ENCODE measurements at places on chromosomes 1 and 21. TPM values are rescaled to one million over a fixed set of nuclear protein-coding genes. Genes with fewer than 3 reads are reported as not detected.

DNA sequence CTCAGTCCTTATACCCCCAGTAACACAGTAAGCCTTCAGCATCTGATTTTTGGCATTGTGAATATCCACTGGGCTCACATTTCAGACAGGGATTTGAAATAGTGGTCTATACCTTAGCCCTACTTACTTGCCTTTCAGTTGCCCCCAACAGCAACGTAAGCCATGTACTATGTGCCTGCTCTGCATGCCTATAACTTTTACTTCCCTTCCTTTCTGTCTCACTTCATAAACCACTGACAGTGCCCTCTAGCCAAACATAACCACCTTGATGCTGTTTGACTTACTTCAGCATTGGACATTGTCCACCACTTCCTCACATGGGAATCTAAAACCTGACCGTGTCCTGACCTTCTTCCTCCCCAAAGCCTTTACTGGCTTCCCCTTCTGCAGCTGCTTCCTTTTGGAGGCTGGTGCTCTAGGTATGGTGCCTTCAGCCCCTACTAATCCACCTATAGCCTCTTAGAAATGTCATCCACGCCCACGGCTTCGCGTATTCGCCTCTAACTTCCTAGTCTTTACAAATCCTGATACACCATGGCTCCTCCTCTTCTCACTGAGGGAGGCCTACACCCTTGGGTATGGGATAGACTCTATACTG is 3.6 kb upstream of the ZNF672 start:
- no peak for DNase-seq

The GBP2 gene
- polyA plus RNA-seq = 3.6 TPM

GRCh38 chr1:163267962-163268361 is 53.8 kb upstream of the NUF2 start:
- DNase-seq = no peak

The DENND2D gene
- polyA plus RNA-seq = 18.1 TPM

DNA sequence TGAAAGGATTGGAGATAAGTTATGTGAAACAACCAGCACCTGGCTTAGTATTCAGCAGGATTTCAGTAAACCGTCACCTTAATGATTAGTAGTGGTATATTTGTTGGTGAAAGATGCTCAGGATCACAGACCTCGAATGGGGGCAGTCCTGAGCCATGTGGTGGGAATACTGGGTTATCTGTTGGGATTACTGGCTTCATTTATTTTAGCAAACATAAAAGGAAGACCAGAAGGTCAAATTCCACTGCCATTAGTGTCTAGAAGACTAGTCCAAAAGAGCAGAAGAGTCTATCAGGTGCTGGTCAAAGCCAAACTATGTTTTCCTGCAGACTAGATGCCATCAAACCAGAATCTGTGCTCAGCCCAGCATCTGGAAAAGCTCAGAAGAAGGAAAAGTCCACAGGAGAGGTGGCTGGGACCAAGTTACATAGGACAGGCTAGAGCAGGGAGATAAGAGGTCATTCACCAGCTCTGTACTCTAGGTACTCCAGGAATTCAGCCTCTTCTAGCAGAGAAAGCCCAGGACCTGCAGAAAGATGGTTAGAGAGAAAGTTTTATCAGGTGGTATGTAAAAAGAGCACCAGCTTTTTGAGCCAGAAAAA is 343.4 kb downstream of the PLPP3 start:
- no peak for DNase-seq

DNA sequence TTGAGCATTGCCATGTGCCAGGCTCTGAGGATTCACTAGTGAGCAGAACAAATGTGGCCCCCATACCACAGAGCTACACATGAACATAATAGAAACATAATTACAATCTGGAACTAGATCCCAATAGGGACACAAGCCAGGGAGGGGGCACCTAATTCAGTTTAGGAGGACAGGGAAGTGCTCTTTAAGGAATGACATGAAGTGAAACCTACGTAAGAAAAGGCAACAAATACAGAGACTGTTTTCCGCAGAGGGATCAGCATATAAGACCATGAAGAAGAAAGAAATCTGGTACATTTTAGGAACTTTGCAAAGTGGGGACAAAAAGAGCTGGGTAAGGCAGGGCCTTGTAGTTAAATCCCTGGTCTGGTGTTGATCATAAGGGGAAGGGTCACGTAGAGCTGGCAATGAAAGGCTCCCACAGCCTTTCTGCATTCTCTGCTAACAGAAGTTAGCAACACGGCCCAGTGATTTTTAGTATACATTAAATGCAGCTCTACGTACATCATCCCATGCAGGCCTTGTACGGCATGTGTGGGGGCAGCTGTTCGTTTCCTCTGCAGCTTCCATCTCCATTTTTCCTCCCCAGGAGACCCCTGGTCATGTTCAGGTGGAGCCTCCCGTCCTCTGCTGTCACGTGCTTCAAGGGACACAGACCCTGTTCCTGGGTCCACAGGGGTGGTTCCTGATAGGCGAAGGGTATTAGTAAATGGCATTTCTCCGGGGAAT is 26.8 kb upstream of the SLC30A1 start:
- DNase-seq = no peak

DNA sequence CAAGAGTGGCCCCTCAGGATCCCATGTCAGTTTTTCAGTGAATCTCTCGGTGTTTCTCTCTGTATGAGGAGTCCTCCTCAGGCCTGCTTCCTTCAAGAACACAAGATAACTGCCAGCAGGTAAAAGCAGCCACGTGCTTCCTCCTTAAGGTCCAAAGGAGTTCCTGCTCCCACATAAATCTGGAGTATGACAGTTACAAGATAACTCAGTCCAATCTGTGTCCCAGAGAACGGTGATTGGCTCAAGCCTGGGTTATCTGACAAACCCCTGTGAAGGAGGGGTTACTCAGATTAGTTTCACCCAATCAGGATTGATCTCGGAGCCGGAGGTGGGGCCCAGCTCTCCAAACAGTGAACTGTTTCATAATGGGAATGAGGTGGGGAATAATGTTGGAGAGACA is 5.8 kb upstream of the ANKRD13C start:
- DNase-seq = no peak

DNA sequence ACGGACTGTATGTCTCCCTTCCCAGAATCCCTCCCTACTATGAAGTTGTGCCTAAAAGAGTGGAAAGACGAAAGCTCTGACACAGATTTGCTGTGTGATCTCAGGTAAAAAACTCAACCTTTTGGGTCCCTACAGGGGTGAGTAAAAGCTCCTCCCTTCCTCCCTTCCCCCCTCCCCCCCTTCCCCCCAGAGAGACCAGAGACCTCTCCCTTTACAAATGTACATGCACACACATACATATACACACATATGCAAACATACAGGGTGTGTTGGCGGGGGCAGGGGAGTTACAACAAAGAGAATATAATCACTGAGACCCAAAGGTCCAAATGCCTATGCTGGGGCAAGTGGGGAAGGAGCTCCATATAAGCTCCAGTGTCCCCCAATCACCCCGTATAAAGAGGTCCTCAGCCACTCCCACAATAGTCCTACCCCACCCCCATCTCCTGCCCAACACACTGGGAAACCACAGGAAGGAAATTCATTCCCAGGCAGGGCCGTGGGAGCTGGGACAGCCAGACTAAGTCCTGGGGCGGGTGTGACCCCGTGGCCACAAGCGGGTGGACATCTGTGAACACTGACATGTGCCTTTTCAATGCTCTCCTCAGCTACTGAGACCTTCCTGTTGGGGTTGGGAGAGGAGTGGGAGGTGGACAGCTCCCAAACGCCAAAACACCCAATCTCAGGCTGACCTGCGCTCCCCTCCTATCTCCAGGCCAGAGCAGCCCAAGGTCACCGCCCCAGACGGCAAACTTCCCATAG is 2.0 kb downstream of the MEF2D start:
- DNase-seq = no peak

The ARHGAP29 gene
- polyA plus RNA-seq = 93.2 TPM

The FMOD gene
- 54.2 TPM for polyA plus RNA-seq

- DNase-seq = no peak
Observed at GRCh38 chr1:149997585-149998262, 12.8 kb downstream of the OTUD7B start.

DNA sequence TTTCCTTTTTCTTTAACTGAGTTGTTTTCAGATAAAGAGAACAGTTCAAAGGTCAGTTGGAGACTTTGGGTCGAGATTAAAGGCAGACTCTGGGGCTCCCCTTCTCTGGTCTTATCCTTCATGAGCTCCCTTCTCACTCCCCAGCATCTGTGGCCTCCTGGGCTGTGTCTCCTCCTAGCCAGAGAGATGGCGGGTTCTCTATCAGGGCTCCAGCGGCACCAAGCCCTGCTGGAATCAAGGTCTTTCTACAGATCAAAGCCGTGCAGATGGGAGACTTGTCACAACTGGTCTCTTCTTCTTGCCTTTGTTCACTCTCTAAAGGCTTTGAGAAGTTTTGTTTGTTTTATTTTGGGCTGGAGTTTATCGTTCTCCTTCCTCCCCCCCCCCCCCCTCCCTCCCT is 373.7 kb upstream of the C1orf174 start:
- no peak for DNase-seq

- DNase-seq = no peak
Observed at GRCh38 chr21:44391345-44392091, 38.1 kb downstream of the TRPM2 start.

The FAM167B gene
- 8.4 TPM for polyA plus RNA-seq

The RPS6KA1 gene
- polyA plus RNA-seq = 24.2 TPM

DNA sequence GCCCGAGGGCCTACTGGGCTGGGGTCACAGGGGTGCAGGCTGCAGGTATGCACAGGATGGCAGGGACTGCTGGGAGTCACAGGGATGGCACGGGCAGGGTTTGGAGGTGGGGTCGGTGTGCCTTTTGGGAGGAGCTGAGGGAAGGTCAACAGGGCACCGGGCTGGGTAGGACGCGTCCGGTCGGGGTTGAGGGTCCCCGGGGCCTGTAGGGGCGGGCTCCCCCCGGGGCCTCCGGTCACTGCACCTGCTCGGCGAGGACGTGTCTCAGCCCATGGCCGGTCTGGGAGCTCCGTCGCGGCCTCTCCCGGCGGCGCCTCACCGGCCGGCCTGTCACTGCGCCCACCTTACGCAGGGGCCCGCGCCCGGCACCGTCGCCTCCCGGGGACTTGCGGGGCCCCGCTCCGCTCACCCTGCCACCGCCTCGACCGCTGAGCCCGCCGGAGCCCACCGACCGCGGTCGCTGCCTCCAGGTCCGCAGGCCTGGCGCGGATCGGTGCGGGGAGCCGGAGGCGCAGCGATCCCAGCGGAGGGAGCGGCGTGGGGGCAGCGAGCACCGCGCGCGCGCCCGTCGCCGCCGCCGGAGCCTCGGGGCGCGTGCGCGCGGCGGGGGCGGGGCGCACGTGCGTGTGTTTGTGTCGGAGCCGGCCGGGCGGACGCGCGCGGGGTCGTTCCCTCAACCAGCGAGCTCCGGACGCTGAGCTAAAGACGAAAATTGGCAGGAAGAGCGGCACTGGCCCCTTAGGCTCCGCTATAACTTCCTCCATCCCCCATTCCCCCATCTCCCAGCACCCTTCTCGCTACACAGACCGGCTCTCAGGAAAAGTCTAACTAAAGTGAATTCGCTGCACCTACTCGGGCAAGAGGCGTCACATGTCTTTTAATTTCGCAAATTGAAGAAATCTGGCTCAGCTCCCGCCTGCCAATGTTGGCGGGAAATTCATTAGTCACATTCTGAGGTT is at the start of gene AMIGO1:
Gene AMIGO1 (minus strand): TSS at position 552 of the 959 bp plus-strand sequence. CDS start 815 bp downstream, outside the sequence.
- DNase-seq = no peak

DNA sequence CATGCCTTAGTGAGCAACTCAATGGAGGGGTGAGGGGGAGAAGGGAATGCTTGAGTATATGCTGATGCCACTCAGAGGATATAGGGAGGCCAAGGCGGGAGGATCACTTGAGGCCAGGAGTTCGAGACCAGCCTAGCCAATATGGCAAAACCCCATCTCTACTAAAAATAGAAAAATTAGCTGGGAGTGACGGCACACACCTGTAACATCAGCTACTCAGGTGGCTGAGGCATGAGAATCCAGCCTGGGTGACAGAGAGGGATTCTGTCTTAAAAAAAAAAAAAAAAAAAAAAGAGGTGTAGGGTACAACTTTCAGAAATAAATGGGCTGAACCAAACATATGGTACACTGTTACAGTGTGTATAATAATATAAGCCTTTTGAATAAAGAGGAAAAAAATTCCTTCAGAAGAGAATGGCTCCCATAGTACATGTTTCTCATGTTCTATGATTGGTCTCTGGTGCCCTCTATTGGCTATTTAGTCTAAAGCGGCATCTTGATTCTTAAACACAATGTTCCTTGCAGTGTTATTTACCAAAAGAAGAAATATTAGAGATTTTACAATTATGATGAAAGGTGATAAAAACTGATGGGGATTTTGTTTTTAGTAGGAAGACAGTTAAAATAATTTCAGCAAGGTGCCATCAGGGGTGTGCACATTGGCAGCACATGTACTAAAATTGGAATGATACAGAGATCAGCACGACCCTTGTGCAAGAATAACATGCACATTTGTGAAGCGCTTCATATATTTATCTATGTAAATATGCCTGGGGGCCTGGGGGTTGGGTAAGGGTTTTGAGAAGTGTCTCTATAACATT is 109.8 kb downstream of the PATJ start:
- DNase-seq = peak; percentile 61

The LCE2A gene
- polyA plus RNA-seq = not detected

- DNase-seq = no peak
Observed at GRCh38 chr1:113146242-113147072, 73.5 kb downstream of the LRIG2 start.

- DNase-seq = no peak
Observed at GRCh38 chr1:109541102-109541501, 1.4 kb downstream of the GPR61 start.

DNA sequence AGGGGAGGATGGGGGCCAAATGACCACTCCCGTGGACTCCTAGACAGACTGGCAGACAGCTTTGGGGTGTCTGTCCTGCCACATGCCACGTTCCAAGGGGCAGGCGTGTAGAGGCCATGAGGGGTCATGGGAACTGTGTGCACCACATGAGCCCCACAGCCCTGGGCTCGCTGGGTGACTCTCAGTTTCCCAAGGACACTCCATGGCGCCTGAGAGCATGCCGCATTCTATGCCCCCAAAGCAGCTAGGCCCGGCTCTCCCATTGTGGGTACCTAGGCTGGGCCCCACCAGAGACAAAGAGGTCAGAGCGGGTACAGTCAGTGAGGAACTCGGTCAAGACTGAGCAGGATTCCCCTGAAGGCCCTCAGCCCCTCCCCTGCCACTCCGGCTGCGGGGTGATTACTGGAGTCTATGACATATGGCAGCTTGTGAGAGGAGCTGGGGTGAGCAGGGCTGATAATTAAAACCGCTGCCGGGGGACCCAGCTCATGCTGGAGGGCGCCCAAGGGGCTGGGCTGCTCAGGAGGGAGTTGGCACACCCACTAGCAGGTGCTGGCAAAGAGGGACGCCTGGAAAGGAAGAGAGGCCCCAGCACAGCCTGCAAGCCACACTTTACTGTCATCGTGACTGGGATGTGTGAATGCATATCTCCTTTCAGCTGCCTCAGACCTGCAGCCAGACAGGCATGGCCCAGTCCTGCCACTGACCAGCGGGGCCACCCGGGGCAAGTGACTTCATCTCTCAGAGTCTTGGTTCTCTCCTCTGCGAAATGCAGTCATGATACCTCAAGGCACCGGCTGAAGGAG is 8.4 kb downstream of the LRP8 start:
- DNase-seq = no peak

DNA sequence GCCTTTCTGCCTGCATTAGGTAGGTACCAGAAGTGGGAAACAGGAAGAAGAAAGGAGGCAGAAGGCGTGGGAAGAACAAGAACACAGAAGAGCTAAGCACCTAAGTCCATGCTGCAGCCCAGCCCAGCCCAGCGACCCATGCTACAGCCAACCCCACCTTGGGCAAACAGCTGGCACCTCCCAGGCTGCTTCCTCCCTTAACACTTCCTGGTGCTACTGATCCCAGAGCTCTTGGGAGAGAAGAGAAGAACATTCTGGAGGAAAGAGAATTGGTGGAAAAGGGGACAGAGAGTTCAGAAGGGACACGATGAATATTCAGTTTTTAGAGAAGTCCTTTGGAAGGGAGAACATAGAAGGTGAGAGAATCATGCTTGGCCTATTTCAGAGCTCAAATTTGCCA is 28.5 kb downstream of the PLEKHA6 start:
- DNase-seq = no peak

GRCh38 chr1:190168116-190168892 is 309.4 kb downstream of the BRINP3 start:
- no peak for DNase-seq

Data from right renal pelvis (tissue), 4 donors.